ENCODE measurements at places on chromosomes 12 and 14.

- DNase-seq: no peak
Measured at GRCh38 chr14:51540364-51540763, 111.3 kb upstream of the FRMD6 start.

DNA sequence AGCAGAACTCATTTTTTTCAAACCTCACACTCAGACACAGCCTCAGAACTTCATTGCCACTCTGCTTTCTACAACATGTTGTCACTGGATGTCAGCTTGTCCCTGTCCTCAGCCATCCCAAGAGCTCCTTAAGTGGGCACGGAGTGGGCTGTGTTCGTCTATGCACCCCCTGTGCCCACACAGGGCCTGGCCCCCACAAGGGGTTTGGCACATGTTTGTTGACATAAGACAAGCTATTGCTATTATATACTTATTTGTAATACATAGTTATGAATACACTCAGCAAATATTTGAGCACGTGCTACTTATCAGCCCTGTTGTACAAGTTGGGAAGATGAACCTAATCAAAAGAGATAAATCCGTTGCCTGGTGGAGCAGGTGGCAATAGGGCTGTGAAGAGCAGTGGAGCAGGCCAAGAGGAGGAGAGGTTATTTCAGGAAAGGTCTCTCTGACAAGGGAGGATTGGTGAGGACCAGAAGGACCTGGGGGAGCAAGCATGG is 4.3 kb upstream of the BDKRB1 start:
- DNase-seq: no peak

- no peak for DNase-seq
Measured at GRCh38 chr12:49304161-49304560, 9.2 kb downstream of the PRPH start.

DNA sequence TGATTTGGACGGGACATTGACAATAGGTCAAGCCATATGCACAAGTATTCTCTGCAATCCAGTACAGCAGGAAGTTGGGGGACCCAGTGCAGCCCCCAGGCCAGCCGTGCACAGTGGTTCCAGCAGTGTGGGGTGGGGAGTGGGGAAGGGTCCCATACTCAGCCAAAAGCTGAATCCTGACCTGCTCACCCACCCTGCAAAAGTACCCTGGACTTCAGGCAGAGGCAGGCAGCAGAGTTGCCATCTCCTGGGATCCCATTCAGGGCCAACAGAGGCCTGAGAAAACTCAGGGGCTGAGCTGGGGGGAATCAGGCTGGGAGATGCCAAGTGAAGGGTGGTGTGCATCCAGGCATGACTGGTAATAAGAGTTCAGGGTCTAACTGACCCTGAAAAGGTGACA is 83.9 kb downstream of the ALG10 start:
- DNase-seq: no peak

DNA sequence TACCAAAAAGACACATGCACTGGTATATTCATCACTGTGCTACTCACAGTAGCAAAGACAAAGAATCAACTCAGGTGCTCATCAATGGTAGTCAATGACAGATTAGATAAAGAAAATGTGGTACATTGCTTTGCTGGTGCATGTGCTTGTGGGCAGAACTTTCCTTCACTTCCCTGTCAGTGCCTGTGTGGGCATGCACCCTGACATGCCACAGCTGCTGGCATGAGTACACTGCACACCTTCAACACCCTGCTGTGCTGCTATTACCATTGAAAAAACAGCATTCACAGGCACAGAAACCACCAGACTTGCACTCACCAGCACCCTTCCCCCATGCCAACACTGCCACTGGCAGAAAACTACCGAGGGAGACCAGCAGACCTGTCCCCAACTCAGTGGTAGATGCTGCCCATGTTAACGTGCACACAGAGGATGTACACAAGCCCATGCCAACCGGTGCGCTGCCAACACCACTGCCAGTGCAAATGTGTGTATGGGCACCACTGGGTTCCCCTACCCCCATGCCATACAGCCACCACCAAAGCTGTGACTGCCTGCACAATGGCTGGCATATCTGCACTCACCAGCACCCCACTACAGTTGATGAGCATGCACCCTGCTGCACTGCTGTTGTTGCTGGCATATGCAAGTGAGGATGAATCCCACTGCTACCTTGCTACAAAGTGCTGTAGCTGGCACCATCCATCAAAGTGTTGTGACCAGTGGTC is 57.4 kb downstream of the APOBEC1 start:
- no peak for DNase-seq

GRCh38 chr14:69170839-69171238 is 17.9 kb upstream of the DCAF5 start:
- DNase-seq: no peak

- DNase-seq: no peak
Measured at GRCh38 chr12:119700078-119700477, 32.1 kb downstream of the PRKAB1 start.

DNA sequence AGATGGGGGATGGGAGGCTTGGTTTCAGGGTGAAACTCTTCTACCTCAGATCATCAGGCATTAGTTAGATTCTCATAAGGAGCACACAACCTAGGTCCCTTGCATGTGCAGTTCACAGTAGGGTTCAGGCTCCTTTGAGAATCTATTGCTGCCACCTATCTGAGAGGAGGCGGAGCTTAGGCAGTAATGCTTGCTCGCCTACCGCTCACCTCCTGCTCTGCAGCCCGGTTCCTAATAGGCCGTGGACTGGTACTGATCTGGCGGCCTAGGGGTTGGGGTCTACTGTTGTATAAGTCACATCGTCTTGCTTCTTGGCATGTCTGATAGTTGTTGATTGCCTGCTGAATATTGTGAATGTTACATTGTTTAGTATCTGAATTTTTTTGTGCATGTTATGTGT is 12.2 kb downstream of the SCYL2 start:
- no peak for DNase-seq

DNA sequence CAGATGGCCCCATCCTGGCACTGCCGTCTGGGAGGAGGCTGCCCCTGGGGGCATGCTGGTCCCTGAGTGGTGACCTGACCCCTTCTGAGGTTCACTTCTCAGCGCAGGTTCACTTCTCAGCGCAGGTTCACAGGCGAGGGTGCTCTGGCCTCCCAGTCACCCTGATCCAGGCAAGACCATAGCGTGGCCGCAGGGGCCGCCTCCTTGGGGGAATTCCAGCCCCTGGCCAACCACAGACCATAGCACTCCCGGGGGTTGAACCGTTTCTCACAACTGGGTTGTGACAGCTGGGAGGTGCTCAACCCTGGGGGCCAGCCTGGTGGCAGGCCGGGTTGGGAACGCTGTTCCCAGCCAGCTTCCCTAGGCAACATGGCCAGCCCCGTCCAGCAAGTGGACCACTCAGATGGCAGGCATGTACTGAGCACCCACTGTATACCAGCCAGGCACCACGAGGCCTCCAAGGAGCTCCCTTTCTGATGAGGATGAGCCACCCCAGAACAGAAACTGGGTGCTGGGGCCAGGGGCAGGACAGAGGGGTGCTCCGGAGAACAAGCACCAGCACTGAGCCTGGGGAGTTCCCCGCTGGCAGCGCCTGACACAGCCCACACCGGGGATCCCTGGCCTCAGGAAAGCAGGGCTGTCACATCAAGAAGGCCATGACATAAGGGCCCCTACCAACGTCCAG is 28.3 kb upstream of the ZFP36L1 start:
- peak; percentile 56 for DNase-seq

DNA sequence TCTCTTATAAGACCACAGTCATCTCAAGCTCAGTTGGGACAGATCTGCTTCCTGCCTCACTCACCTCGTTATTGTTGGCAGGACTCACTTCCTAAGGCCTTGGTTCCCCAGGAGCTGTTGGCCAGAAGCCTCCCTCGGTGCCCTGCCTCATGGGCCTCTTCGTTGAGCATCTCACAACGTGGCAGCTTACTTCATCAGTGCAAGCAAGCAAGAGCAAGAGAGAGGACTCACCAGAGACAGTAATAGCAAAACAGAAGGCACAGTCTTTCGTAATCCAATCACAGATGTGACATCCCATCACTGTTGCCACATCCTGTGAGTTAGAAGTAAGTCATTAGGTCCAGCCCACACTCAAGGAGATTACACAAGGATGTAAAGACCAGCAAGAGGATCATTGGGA is 5.1 kb upstream of the NUMB start:
- DNase-seq: peak; percentile 81

- no peak for DNase-seq
Measured at GRCh38 chr12:122043476-122043875, 21.8 kb downstream of the BCL7A start.

GRCh38 chr12:54611715-54612149 is 23.0 kb downstream of the LACRT start:
- no peak for DNase-seq

- DNase-seq: no peak
Measured at GRCh38 chr14:65959563-65960024, 526.6 kb upstream of the CCDC196 start.

- no peak for DNase-seq
Measured at GRCh38 chr14:49545071-49545470, 41.1 kb downstream of the RPS29 start.

DNA sequence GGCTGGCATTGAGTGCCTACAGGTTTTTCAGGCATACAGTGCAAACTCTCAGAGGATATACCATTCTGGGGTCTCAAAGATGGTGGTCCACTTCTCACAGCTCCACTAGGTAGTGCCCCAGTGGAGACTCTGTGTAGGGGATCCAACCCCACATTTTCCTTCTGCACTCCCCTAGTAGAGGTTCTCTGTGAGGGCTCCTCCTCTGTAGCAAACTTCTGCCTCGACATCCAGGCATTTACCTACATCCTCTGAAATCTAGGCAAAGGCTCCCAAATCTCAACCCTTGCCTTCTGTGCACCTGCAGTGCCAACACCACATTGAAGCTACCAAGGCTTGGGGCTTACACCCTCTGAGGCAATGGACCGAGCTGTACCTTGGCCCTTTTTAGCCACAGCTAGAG is 179.2 kb downstream of the CCDC91 start:
- DNase-seq: no peak

DNA sequence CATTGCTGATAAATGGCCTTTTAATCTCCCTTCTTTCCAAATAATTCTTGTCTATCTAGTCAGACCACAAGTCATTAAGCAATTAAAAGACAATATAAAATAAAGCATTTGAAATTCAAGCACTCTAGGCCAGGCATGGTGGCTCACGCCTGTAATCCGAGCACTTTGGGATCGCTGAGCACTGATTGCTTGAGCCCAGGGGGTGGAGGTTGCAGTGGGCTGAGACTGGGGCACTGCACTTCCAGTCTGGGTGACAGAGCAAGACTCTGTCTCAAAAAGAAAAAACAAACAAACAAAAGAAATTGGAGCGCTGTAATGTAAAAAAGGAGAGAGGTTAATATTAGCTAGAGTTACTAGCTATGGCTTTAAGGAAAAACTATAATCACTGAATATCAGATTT is 30.5 kb upstream of the CSRP2 start:
- no peak for DNase-seq

GRCh38 chr14:79709573-79709972 is 501.7 kb downstream of the DIO2 start:
- no peak for DNase-seq

DNA sequence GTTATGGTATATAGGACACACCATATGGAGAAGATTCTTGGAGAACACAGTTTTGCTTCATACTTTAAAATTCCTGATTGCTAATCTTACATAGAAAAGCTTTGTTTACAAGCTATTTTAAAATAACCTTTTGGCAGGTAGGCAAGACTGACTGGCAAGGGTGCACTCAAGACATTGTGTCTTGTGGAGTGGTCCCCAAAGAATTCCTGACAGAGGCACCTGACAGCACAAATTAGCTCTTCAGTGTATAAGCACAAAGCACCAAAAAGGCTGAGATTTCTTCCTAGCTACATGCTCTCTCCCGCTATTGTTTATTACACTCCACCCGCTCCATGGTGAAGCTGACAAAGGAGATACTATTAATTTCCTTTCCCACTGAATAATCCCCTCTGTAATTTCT is 139.4 kb downstream of the MON2 start:
- no peak for DNase-seq

DNA sequence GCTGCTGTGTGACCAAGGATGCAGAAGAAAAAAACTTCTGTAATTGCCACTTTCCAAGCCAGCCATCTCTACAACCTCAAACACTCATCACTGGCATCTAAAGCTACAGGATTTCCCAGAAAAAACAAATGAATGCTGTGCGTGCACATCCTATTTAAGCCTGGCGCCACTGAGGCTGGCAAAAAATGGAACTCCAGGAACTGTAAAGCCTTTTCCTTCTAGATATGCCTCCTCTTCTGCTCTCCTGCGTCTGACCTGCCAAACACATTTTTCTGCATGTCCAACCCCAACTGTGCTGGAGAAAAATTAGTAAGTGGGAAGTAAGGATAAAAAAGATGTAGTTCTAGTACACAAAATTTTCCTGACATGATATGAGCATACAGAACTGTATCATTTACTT is 184.9 kb downstream of the ITPR2 start:
- DNase-seq: no peak

GRCh38 chr12:21026302-21026701 is 104.7 kb upstream of the SLCO1B1 start:
- no peak for DNase-seq

- no peak for DNase-seq
Measured at GRCh38 chr12:91877022-91877421, 268.6 kb downstream of the BTG1 start.

DNA sequence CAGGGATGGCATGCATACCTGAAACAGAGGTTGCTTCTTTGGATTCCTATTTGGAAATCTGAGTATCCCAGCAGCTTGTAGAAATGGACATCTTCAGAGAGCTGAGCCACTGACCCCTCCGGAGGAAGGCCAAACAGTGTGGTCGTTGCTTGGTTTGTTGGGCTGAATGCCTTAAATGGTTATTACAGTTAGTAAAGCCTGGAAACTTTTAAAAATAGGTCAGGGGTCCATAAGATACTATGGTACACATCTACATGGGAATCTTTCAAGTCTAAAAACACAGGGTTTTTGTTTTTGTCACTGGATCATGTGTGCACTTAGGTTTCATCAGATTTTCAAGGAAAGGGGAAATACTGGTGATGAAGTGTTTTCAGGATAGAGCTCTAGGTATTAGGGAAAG is 7.7 kb downstream of the DYRK2 start:
- DNase-seq: no peak

DNA sequence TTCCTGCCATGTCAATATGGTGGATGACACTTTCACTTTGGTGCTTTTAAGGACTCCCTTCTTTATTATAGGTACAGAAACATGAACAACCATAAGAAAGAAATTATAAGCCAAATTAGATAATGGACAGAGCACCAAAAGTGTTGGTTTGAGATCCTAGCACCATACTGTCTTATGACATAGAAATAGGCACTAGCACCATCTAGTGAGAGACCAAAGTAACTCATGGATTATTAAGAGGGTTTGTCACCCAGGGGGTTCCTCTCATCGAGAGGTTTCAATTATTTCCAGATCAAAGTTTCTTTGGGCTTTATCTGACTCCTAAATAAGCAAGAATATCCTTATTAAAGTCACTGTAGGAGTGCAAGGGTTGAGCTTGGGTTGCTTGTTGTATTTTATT is 153.0 kb upstream of the DIO2 start:
- no peak for DNase-seq
